ENCODE measurements at places on chromosomes 1 and 21.

DNA sequence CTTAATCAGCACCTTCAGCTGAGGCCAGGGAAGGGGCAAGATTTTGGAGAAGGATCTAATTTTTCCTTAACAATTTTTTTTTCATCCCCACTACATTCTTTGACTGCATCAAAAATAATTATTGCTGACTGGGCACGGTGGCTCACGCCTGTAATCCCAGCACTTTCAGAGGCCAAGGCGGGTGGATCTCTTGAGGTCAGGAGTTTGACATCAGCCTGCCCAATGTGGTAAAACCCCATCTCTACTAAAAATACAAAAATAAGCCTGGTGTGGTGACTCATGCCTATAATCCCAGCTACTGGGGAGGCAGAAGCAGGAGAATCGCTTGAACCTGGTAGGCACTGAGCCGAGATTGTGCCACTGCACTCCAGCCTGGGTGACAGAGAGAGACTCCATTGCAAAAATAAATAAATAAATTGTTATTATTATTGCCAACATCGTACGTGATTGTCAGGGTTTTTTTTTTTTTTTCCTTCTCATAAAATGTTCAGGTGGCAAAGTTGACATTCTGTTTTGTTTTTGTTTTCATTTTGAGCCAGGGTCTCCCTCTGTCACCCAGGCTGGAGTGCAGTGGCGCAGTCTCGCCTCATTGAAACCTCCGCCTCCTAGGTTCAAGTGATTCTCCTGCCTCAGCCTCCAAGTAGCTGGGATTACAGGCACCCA, 37.3 kb upstream of the MORC3 start:
- DNase-seq = no peak

- DNase-seq = no peak
These were observed 48.8 kb downstream of the ZBTB40 start for GRCh38 chr1:22500471-22500870.

GRCh38 chr1:58749646-58750045, 34.2 kb downstream of the JUN start:
- DNase-seq = no peak

DNA sequence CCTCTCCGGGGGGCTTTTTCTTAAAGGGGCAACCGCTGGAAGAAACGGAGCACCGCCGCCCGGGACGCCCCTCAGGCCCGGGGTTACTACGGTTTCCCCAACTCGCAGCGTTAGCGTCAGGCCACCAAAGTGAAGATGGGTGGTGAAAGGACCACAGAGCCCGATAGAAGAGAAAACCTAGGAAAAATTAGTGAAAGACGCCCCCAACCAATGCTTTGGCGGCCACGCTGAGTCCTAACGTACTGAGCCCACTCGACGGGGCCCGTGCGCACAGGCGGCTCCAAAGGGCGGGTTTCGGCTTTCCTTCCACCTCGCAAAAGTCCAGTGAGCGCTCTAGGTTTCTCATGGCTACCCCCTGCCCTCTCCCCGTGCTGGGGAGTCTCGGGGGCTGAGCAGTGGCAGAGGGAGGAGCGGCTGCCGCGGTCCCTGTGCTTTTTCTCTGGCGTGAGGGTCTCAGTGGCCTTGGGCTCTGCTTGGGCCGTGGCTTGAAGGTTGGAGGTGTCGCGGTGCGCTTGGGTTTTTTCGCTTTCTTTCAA, 12.2 kb upstream of the SPEN start:
- no peak for DNase-seq

DNA sequence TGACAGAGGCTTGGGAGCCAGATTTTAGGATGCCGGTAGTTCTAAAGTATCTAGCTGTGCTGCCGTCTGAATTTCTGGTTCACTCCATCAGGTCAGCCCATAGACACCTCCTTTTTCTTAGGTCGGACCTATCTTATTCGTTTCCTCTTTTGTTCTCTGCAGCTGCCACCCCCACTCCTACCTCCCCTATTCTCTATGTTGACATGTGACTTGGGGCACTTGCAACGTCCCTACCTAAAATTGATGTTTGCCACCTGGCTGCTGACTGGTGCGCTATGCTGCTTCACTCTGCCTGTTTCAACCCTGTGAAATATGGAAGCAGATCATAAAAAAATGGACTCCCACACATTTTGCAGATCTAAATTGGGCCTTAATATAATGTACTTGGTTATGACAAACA, 55.3 kb downstream of the PBX1 start:
- DNase-seq = no peak
